ENCODE measurements at places on chromosomes 2 and 18.

GRCh38 chr2:237574467-237574866, 8.1 kb downstream of the PRLH start:
- no peak for DNase-seq

- DNase-seq: no peak
Measured at GRCh38 chr2:16429431-16430145, 236.0 kb downstream of the CYRIA start.

DNA sequence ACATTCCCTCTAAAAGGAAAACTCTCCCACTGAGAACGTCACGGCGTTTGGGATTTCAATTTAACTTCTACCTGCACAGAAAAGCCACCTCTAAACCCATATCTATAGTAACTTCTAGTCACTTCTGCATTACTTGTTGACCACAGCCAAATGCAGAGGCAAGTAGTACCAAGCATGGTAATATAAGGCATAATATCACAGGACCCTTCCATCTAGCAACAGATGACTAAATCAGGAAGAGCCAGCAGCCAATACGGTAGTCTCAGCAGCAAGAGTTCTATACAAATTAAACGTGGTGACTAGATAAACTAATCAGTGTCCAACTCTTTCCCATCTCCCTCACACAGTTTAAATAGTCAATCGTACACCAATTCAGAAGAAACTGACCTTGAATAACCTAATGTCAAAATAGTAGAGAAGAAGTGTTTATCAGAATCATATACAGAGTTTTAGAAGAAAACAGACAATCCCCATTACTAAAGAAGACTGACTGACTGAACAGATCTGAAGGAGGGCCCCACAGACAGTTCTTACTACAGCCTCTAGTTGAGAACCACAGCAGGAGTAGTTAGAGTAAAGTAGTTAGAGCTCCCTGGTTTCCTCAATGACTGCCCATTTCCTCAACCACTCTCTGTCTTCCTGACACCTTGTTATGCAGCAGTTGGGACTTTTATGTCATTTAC, 30.0 kb downstream of the MEMO1 start:
- peak; percentile 64 for DNase-seq

DNA sequence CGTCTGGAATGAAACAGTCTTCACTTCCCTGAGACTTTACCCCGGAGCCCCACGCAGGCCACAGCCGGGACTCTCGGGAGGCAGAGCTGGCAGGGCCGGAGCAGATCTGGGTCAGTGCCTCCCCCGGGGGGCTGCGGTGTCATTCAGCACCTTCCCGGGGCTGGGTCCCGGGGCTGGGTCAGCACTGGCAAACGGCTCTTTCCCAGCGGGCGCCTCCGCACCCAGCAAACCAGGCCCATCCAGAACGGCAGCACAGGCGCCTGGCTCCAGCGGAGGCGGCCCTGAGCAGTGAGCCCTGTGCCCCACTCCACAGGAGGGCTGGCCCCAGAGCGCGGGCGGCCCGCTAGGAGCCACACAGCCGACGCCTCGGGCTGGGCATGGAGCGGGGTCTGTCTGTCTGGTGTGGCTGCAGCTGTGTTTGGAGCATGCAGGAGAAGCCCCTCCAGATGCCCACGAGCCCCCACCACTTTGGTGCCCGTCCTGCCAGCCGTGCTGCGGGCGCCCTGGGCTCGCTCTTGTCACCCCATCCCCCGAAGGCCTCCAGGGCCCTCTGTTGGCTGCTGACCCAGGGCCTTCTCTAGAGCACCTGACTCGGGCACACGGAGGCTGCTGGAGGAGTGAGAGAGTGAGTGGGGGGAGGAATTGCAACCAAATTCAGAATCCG, 132.1 kb upstream of the CTDP1 start:
- DNase-seq: no peak

DNA sequence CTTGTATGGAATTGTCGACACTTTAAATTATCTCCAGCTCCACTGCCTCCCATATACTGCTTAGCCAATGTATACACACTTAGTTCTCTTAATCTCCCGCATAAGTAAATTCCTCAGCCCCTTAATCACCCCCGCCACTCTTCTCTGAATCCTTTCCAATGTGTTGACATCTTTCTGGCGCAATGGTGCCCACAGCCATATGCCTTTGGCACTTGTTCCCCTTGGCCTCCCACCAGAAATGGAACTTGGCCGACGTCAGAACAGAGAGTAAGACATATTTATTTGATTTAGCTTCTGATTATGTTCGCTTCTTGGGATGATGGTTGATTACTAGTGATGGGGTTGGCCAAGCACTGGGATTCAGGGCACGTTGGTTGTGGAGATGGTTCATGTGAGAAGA, 1089.3 kb upstream of the CELF4 start:
- DNase-seq: no peak

- peak; percentile 98 for DNase-seq
Measured at GRCh38 chr2:20611077-20611843, 39.6 kb downstream of the HS1BP3 start.

- DNase-seq: no peak
Measured at GRCh38 chr2:61328707-61329251, 142.1 kb downstream of the USP34 start.

- DNase-seq: no peak
Measured at GRCh38 chr2:59297816-59298215, 1056.7 kb upstream of the FANCL start.

DNA sequence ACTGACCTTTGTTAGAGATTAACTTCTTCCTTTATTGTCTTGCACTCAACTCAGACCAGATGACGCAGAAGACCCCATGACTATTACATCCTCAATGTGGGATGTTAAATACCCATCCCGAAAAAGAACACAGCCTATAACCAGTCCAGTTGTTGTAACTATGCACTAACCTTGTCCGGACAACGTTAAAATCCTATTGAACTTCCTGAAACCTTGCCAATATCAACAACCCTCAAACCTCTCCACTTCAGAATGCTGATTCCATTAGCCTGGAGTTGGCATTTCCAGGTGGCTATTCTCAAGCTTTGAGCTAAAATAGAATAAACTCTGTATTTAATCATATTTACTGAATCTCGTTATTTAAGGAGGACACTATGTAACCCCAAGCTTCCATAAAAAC, 13.6 kb downstream of the NMS start:
- DNase-seq: no peak

DNA sequence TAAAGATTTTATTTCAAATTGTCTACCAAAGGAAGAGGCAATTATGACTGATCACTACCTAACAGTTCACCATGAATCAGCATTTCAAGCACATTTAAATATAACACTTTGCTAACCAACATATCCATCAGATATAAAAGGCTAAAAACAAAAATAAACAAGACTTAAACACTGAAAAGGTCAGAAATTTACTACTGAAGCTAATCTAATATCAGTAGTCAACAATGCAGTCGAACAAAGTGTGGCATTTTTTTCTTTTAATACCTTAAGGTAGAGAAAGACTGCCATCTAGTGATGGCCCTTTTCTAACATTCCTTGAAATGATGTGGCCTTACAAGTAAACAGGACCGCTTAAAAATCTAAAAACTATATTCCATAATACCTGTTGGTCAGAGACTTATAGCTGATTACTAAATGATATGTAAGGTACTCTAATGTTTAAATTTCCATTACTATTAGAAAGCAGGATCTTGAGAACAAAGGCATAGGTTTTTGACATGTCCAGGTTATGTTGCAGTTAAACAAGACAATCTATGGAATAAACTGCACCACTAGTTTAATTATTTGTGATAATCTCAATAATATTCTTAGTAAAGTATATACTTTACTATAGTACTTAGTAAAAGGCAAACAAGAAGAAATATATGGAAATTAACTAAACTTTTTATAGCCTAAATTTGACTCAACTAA, 80.0 kb downstream of the EXOC6B start:
- DNase-seq: peak; percentile 76

DNA sequence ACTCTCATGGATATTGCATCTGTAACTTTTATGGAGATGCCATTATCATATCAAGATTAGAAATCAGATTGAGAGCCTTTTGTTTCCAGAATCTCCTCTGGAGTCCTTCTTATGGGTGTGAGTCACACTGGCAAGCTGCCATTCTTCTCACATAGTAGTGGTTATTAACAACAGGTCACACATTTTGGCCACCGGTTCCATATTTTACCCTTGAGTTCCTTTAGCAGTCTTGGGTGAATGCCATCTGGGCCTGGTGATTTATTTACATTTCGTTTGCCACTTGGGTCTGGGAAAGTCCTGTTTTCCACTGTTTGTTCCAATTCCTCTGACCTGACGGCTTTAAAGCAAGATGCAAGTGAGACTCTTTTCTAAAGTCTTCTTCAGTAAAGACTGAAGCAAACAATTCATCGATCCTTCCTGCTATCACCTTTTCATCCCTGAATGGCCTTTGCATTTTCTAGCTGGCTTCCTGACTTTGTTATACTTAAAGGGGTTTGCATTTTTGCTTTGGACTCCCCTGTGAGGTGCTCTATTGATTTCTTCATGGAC, 80.5 kb upstream of the CAVIN2 start:
- DNase-seq: peak; percentile 68

- DNase-seq: peak; percentile 46
Measured at GRCh38 chr2:101710471-101711318, 13.2 kb downstream of the MAP4K4 start.

DNA sequence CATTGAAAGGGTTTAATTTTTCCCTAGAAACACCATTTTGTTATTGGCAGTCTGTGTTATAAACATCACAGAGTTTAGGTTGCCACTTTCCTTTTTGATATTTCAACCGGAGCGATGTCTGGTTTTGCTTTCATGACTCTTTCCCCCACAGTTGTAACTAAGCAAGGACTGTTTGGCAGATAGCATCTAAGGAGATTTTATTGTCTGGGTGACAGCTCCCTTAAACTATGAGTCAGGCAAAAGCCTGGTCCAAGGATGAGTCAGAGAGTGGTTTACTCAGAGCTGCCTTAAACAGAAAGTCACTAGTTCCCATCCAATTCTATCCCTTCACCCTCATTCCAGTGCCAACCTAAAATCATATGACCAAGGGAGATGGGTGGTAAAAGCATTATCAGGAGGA, 341.6 kb upstream of the VWC2L start:
- DNase-seq: peak; percentile 80

DNA sequence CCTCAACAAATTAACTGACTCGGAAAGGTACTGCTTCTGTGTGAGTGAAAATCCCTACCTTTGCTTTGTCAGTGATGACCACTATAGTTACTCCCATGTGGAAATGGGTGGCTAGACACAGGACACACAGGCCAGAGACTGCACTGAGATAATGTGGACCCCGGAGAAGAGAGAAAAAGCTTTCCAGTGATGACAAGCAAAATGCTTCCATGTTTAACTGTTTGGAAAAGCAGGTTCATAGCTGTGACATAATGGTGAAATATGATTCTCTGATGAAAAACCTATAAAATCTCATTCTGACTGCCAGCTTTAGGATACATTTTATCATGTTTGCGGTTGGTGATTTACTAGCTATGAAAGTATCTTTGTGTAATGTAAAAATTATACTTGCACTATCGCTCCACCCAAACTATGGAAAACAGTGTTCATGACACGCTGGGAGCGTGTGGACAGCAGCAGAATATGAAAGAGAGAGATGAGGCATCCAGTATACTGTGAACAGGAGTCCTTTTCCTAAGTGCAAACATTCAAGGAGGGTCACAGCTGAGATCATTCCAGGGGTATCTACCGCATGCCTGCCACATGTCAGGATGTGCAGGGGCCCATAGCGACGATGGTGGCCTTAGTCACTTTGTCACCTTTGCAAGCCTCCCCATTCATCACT, 782.7 kb upstream of the SOX11 start:
- no peak for DNase-seq

DNA sequence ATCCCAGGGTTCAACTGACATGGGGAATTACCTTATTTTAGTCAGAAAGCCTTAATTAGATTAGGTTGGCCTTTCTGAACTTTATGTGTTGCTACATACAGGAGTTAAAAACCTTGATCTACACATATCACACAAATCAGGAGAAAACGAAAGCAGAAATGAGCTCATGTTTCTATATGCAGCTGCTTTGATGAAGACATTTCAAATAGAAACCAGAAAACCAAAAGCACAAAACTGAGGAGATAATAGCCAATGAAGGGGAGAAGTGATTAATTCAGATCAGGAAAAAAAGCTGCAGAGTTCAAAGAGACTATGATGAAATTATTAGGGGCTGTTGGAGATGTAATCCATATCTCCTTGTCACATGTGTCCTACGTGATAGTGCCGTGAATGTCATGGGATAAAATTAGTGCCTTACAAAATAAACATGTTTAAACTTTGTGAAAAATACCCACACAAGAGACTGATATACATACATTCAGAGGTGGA, 255.0 kb downstream of the CAMKMT start:
- no peak for DNase-seq

- DNase-seq: no peak
Measured at GRCh38 chr2:224448236-224448635, 46.3 kb upstream of the FAM124B start.

DNA sequence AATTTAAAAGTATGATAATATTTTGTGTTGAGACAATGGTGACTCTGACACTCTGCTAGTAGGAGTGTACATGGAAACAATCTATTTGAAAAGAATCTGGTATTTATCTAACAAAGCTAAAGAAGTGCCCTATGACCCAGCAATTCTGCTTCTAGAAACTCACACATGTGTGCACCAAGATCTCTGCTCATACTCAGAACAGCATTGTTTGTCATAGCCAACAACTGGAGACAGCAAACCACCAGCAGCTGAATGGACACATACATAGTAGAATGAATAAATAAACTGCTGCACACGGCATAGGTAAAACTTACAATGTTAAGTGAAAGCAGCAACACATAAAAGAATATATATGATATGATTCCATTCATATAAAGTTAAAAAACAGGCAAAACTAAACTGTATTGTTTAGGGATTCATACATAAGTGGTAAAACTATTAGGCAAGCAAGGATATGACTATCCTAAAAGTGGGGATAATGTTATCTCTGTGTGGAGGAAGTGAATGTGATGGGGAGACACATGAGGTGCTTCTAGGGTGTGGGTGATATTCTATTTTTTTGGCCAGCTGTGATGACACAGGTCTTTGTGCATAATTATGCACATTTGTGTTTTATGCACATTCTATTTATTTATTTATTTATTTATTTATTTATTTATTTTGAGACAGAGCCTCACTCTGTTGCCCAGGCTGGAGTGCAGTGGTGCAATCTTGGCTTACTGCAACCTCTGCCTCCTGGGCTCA, 71.1 kb downstream of the RFTN2 start:
- no peak for DNase-seq

DNA sequence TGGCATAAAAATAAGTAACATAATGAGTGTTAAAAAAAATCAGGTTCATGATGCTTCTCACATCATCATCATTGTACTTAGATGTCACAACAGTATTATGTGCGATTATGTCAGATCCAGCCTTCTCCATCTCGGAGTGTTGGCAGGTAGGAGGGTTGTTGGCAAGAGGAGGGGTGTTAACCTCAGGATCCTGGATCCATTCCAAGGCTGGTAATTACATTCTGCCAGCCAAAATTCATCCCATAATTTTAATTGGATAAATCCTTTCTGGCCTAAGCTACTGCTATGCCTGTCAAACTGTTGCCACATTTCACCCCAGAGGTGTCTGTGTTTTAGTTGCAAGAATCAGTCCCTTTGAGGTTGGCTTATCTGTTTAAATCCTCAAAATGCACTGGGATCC, 891 bp upstream of the FTCDNL1 start:
- no peak for DNase-seq

- DNase-seq: no peak
Measured at GRCh38 chr2:66431274-66431642, 3.7 kb upstream of the MEIS1 start.

GRCh38 chr2:95269036-95269680, 5.1 kb upstream of the PROM2 start:
- DNase-seq: no peak

Data from amniotic epithelial cell (primary cell).